ENCODE measurements at places on chromosomes 7 and 10.

DNA sequence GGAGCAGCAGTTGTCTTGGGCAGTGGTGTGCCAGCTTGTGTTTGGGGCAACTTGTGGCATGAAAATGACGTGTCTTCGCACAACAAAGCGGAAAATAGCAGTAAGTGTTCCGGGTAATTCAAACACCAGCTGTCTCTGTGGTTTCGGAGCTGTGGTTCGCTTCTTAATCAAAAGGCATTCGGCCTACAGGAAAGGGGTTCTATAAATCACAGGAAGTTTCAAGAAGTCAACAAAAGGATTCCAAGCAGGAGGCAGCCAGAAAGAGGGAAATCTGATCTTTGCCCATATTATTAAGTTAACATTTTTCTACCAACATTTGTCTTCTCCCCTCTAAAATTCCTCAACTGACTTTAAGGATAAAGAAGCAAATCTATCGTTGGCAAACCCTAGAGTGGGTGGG is 353.4 kb downstream of the FGFR2 start:
- no peak for DNase-seq

GRCh38 chr7:132532281-132532680 is 44.0 kb downstream of the PLXNA4 start:
- no peak for DNase-seq

DNA sequence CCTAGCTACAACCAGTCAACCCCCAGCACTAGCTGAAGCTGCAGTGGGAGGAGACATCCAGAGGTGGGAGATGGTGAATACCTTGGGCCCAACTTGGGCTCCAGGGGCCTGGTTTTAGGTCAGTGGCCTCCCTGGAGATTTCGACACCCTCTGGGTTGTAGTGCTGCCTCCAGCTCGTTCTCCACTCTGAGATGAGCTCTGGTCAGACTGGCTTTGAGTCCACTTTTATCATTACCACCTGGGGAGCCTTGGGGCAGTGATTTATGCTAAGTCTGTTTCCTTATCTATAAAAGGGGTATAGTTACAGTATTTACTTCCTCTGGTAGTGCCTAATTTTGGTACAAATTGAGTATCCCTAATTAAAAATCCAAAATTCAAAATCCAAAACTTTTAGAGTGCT is 22.8 kb downstream of the PPIA start:
- no peak for DNase-seq

DNA sequence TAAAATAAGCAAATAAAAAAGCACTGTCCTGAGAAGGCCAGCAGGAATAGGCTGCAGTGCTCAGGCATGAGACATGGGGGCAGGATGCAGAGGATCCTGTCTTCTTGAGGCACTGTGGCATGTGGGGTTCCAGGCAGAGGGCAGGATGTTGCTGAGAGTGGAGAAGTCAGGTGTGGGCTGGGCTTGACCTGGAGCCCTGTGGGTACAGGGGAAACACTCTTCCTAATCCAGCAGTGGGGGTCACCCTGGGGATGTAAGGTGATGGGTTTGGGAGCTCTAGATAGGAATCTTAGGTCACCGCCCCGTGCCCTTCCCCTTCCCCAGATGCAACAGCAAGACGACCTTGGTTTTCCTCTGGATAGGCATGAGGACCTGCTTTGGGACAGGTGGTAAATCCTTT is 13.6 kb downstream of the SUMF2 start:
- DNase-seq = no peak

- DNase-seq = no peak
These were observed 47.9 kb upstream of the ITPRID1 start for GRCh38 chr7:31466036-31466435.

- peak; percentile 58 for DNase-seq
These were observed 744 bp downstream of the FRAT2 start for GRCh38 chr10:97333601-97334369.

DNA sequence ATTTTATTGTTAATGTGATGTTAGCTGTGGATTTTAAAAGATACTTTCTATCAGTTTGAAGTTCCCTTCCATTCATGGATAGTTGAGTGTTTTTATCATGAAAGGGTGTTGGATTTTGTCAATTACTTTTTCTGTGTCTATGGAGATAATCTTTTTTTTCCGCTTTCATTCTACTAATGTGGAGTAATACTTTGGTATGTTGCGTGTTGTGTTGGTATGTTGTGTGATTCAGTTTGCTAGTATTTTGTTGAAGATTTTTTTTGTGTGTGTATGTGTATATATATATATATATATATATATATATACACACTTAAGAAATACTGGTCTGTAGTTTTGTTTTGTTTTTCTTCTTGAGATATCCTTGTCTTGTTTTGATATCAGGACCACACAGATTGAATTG is 100.3 kb downstream of the CCSER2 start:
- DNase-seq = no peak

DNA sequence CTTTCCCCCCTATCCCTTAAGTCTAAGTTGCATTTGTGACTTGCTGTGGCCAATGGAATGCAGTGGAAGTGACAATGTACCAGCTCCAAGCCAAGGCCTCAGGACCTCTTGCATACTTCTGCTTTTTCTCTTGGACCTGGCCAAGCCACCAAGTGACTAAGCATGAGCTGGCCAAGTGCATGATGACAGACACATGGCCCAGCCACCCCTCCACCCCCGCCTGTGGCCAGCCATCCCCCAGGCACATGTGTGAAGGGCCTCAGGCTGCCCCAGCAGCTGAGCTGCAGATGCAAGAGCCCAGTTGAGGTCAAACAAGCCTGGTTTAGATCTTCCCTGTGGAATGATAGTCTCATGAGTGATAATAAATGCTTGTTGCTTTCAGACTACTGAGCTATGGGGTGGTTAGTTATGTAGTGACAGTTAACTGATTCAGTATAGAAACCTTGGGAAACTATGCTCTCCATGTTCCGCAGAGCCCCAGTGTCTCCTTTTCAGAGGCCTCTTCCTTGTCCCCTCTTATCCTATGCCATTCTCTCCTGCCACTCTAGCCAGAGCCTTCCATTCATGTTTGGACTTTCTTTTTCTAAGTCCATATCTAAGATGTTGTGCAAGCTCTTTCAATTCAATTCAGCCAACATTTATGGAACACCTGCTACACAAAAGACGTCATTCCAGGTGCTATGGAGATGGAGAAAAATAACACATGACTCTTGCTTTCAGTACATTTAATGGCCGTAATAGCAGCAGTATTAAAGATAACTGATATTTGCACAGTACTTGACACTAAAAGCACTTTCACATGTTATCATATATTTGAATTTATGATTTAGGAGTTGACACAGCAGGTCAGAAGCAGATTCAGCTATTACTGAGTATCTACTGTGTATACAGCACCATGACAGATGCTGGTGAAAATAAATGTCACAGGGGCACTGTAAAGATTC is 55.5 kb upstream of the LOXL4 start:
- no peak for DNase-seq

DNA sequence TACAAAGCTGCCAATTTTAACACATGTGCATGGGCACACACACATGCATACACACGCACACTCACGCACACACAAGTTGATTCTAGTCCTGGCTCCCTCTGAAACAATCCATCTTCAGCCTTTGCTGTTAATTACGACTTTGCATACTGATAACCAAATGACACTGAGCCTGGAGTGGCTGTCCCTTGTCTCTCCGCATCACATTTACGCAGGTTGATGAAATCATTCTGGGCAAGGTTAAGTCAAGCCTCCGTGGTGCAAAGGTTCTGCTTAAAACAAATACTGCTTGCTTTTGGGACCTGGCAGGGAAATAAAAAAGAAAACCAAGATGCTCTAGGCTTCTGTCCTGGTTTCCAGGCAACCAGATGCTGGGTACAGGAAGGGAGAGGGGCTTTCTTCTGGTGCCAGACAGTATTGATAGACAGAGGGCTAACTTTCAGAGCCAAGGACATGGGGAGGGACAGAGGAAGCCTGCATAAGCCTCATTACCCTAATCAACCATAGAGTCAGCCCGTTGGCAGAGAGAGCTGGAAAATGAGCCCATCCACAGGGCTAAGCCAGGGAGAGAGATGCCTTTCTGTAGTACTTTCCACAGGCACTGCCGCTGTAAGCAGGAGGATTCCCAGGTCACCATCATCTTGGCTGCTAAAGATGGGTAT is 233.0 kb downstream of the WDR11 start:
- DNase-seq = no peak

DNA sequence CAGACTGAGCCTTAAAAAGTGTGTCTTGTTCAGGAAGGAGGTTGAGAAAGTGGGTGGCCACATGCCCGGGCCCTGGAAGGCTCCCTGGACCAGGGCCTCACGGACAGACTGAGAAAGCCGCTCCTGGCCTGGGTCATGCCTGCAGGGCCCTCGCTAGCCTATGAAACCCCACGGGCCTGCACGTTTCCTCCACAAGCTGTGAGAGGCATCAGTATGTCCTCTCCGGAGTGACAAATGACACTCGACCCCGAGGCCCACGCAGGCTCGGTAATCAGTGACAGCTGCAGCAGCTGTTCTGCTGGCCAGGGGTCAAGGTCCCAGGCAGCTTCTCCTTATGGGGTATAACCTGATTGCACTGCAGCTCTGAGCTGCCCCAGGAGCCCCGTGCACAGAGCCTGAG is 47.6 kb downstream of the ASB13 start:
- DNase-seq = no peak

DNA sequence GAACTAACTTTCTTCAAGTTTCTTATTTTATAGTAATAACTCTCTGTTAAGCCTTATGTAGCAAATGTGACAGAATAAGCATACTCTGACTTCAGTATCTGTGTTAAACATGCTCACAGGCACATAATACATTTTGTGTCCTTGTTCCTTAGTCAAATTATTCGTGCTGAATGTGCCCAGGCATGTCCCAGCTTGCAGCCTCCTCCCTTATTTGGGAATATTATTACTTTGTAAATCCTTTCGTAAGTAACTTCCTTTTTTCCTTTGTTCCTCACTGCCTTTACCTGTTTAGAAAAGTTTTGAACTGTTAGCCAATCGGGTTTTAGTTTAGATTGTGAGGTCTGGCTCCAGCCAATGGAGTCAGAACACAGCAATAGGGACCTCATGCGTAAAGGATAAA is 46.9 kb downstream of the GALNT11 start:
- DNase-seq = no peak

- DNase-seq = no peak
These were observed 187.9 kb downstream of the CDC14C start for GRCh38 chr7:49112222-49112621.

GRCh38 chr7:7707806-7708205 is 10.6 kb downstream of the RPA3 start:
- no peak for DNase-seq

- no peak for DNase-seq
These were observed 92.4 kb upstream of the KLF6 start for GRCh38 chr10:3877211-3878000.

GRCh38 chr7:125599387-125599786 is 669.8 kb upstream of the POT1 start:
- no peak for DNase-seq

- DNase-seq = no peak
These were observed 167.1 kb upstream of the ITGB1 start for GRCh38 chr10:33125111-33125510.

DNA sequence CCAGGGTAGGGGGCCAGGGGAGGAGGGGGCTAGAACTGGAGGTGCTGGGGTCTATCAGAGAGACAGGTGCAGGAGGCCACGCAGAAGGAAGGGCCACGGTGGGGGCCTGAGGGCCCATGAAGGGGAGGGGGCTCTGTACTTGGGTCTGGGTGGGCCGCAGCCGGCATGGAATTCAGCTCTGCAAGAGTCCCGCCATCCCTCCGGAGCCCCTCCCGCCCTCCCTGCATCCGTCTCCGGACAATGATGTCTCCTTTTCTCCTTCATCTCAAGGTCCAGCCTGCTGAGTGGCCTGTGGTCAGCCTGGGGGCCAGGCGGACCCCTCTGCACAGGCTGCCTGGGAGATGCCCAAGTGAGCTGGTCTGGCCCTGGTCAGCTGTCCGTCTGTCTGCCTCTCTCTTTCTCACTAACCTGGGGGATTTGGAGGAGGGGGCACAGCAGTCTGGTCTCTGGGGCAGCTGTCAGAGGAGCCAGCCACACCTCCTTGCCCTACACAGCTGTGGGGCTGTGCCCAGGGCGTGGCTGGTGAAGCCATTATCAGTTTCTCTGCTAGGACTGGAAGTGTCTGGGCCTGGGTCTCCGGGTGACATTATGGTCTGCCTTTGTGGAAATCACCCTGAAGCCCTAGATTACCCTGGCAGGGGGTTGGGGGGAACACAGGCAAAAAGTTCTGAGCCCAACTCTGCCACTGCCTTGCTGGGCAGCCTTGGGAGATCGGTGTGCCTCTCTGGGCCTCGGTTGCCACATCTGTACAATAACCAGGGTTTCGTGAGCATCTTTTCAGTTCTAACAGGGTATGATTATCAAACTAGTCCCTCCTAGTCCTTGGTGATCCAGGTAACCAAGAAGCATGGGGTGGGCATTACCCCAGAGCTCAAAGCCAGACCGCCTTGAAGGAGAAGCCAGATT is 19.0 kb upstream of the HSPB1 start:
- DNase-seq = no peak

DNA sequence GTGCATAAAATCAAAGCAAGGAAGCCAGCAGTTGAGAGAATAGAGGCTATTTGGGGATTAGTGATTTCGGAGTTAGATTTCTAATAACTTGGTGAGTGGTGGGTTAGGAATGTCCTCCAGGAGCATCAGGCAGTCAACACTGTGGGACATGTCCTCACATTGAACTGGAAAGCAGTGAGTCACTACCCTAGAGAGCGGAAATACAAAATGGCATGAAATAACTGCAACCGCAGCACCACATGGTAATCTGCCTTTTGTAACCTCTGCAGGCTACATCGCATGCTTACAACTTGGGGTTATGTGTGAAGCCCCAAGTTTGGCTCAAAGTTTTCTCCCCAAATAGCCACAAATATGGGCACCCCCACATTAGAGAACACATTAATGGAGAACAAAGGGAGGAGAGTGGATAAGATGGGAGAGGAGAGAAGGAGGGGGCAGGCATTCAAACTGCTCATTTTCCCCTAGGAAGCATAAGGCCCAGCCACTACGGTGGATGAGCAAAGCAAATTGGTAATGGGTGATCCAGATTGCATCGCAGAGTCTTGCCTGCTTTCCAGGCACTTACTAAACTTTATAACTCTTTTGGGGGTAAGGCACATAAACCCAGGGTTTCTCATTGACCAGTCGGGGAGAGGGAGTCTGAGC is 22.0 kb upstream of the SLF2 start:
- DNase-seq = no peak

GRCh38 chr10:106577266-106577665 is 587.2 kb downstream of the SORCS1 start:
- no peak for DNase-seq

GRCh38 chr10:20274571-20274970 is 458.3 kb downstream of the PLXDC2 start:
- DNase-seq = no peak

DNA sequence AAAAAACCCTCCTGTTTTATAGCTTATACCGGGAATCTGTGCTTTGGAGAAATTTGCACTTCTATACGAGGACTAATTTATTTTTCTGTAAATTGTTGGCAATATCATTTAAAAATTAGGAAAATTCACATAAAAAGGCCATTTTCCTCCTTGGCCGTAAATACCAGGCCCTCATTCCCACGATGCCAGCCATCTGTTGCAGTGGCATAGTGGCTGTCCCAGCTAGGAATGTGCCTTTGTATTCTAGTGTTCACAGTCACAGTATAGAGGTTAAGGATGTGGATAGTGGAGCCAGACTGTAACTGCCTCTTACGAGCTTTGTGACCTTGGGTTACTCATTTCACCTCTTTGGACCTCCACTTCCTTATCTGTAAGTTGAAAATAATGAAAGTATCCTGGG is 312.5 kb downstream of the GPR158 start:
- DNase-seq = no peak
